Choroid plexus epithelial cell (primary cell): ENCODE measurements at places on chromosomes 5 and 9.

- DNase-seq: no peak
These were observed 36.2 kb upstream of the ADAM19 start for GRCh38 chr5:157611571-157612476.

GRCh38 chr5:150026682-150027172, 26.2 kb downstream of the HMGXB3 start:
- DNase-seq: no peak

GRCh38 chr5:1380011-1380817, 35.3 kb upstream of the CLPTM1L start:
- peak; percentile 43 for DNase-seq

DNA sequence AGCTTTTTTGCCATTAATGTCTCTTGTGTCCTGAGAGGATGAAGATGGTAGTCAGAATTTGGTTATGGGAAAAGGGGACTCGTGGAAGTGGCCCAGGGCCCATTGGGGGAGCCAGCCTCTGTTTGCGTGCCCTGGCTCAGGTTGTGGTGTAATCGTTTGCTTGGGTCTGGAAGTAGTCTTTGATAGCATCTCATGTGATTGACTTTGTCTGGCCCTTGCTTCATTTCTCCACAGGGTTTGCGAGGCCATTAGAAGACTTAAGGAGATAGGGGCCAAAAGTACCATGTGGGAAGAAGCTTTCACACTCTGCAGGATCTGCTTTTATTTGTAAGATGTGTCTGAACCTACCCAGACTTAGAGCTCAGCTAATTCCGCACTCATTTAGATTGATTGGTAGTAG, 114.5 kb downstream of the FGF1 start:
- DNase-seq: no peak

GRCh38 chr5:129399069-129399468, 61.0 kb upstream of the ADAMTS19 start:
- DNase-seq: no peak
